ENCODE measurements at places on chromosomes 4 and X.

GRCh38 chr4:97134456-97134855 is 1008.8 kb downstream of the STPG2 start:
- no peak for DNase-seq

DNA sequence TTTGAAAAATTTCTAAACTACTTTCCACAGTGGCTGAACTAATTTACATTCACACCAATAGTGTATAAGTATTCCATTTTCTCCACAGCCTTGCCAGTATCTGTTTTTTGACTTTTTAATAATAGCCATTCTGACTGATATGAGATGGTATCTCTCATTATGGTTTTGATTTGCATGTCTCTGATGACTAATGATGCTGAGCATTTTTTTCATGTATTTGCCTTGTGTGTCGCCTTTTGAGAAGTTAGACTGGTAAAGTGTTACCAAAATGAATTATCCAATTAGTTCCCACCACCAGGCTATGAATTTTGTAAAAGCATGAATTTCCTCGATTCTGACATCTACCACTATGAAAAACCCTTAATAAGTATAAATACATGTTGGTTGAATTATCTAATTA is 242.2 kb upstream of the GK2 start:
- DNase-seq, result no peak

DNA sequence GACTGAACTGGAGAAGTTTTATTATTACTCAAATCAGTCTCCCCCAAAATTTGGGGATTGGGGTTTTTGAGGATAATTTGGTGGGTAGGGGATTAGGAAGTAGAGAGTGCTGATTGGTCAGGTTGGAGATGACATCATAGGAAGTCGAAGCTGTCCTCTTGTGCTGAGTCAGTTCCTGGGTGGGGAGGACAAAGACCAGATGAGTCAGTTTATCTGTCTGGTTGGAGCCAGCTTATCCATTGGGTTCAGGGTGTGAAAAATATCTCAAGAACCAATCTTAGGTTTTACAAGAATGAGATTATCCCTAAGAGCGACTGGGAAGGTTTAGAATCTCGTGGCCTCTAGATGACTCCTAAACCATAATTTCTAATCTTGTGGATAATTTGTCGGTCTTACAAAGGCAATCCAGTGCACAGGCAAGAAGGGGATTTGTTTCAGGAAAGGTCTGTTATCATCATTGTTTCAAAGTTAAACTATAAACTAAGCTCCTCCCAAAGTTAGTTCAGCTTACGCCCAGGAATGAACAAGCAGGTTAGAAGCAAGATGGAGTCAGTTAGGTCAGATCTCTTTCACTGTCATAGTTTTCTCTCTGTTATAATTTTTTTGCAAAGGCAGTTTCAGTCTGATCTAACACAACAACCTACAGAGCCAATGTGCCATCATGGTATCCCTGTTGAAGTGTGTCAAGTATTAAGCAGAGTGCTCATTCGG is 274.5 kb downstream of the SLC7A11 start:
- DNase-seq, result no peak

- DNase-seq, result no peak
Observed at GRCh38 chr4:176769514-176769913, 23.2 kb downstream of the VEGFC start.
